CD14-positive monocyte (primary cell): ENCODE measurements at places on chromosomes 3 and 15.

- H3K4me3 ChIP-seq, result no peak overlapping the region
- no peaks in the 10 kb centered on the region for H3K36me3 ChIP-seq
- no peak overlapping the region for H3K27ac ChIP-seq
- DNase-seq, result no peak
These were observed 24.4 kb downstream of the SLC2A2 start for GRCh38 chr3:171001957-171002694.

- no peak overlapping the region for H3K27ac ChIP-seq
- H3K27me3 ChIP-seq, result no peaks in the 10 kb centered on the region
- H3K36me3 ChIP-seq, result no peaks in the 10 kb centered on the region
- no peak overlapping the region for H3K4me3 ChIP-seq
- H3K4me1 ChIP-seq, result no peaks in the 10 kb centered on the region
These were observed 95.4 kb upstream of the CADPS start for GRCh38 chr3:62970648-62971047.

DNA sequence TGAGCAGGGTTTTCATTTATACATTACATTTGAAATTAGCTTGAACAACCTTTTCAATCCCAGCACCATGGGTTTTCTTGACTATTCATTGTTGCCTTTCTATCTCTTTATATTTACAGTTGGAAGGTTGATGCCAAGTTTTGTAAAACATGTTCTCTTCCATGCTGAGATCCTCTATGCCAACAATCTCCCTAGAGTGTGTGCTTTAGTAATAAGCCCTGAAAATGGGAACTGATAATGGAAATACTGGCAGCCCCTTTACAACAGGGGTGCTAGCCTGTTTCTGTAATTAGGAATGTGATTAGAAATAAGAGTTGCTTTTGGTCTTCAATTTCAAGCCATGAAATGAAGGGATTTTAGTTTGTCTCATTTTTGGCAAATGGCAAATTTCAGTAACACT is 239.9 kb upstream of the NAALADL2 start:
- H3K4me1 ChIP-seq, result peaks cover 15% of the 10 kb centered on the region
- H3K4me3 ChIP-seq, result no peak overlapping the region
- no peak overlapping the region for H3K27ac ChIP-seq
- no peak for DNase-seq
- no peaks in the 10 kb centered on the region for H3K36me3 ChIP-seq

DNA sequence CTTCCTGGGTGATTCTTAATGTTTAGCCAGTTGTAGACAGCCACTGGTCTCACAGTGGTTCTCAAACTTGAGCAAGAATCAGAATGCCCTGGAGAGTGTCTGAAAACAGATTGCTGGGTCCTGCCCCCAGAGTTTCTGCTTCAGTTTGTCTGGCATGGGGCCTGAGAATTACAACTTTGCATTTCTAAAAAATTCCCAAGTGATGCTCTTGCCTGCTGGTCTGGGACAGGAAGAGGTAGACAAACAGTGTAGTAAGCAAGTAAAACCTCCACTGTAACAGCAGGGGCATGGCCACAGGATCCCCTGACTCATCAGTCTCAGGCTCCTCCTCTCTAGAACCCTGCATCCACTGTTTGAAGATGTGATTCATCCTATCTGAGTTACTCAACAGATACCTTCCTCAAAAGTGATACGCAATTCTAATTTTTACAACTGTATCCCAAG is 36.5 kb downstream of the DZIP1L start:
- no peak overlapping the region for H3K27ac ChIP-seq
- peaks cover 39% of the 10 kb centered on the region for H3K4me1 ChIP-seq
- no peaks in the 10 kb centered on the region for H3K36me3 ChIP-seq
- DNase-seq, result peak; percentile 91
